ENCODE measurements at places on chromosomes 6 and 20.
A peak's percentile ranks its signal among the peaks of the same experiment; 100 is the strongest.

GRCh38 chr6:107819964-107820337 lies 4.2 kb downstream of the SCML4 start:
- DNase-seq: no peak

DNA sequence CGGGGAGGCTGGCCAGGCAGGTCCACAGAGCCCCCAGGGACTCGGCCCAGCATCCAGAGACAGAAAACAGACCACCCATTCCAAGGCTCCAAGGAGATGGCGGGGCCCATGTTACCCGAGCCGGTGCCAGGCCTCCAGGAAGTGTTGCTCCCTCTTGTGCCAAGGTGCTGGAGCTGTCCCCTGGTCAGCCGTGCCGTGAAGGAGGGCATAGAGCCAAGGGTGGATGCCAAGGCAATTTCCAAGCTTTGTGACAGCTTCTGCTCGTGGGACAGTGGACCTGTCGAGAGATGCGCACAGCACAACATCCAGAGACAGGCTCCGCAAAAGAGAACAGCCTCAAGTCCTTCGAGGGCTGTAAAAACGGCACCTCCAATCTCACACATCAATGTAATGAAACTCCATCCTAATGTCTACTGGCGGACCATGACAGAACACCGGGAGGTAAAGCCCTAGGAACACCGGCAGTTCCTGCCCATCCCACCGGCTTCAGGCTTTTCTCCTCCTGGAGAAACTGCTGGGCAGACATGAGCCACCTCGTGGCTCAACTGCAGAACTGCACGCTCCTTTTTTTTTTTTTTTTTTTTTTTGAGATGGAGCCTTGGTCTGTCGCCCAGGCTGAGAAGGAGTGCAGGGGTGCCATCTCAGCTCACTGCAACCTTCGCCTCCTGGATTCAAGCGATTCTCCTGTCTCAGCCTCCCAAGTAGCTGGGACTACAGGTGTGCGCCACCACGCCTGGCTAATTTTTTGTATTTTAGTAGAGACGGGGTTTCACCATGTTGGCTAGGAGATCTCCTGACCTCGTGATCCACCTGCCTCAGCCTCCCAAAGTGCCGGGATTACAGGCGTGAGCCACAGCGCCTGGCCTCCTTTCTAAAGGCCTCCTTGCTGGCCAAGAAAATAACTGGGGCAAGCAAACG lies 30.9 kb upstream of the AVP start:
- peak; percentile 62 for DNase-seq

GRCh38 chr6:133541040-133541439 lies 299.9 kb downstream of the EYA4 start:
- DNase-seq: no peak

DNA sequence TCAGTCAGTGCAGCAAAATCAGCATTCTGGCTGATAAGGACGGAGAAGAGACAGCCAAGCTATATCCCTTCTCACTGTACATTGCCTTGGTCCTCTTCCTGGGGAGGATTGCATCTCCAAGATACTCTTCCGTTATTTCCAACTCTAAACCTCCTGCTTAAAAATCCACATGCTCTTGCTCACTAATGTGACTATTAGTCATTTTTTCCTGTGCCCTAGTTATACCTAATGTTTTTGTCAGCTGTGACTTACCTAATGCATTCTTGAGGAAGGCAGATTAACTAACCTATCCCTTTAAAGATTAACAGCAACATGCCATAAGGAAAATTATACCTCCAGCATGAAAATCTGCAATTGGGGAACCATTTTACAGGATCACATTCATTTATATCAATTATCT lies 317.6 kb downstream of the BTBD9 start:
- no peak for DNase-seq

- no peak for DNase-seq
These were observed 571.7 kb upstream of the SLC35B3 start for GRCh38 chr6:9007027-9007426.

DNA sequence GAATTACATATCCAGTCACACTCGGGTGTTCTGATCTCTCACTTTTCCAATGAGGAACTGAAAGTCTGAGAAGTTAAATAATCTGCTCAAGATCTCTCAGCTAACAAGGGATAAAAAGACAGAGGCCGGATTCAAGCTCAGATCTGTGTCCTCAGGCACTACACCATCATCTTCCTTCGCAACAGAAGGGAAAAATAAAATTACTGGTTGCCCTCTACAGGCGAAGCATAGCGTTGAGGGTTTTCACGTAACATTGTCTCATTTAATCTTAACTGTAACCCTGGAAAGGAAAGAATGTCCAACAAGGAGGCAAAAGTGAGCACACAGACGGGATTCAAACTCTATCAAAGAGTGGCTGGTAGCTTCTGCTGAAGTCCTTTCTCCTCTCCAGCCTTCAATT lies 67.8 kb upstream of the ANKEF1 start:
- DNase-seq: no peak

DNA sequence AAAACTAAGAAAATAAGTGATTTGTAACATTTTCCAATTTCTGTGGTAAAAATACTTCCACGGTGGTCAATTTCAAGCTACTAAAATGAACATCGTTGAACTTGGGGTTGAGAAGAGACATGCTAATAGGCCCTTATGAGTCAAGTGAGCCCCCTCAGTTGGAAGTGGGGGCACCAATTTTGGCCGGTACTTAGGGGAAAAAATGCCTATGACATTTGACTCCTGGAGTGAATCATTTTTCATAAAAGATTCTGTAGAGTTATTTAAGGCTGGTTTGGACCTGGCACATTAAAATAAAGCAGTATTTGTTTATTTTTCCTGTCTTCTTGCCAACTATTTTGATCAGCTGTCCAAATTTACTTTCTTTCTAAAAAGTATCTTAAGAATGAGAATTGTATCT lies 32.4 kb upstream of the CAP2 start:
- no peak for DNase-seq

DNA sequence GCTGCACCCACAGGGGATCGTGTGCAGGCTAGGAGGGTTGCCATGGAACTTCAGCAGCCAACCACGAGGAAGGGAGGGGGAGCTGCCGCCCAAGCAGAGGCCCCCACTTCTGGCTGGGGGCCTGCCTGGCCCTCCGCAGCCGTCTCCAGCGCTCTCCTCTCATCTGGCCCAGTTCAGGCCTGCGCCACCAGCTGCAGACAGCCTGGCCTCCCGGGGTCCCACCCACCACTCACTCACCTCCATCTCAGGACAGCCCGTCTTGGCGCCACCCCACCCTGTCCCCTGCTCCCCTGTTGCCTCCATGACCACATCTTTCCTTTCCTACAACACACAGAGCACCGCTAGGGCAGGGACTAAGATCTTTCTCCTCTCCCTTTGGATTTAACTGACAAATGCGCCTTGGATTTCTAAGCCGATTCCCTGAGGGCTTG lies 98.7 kb downstream of the ANKRD60 start:
- no peak for DNase-seq

GRCh38 chr6:46329568-46329967 lies 158.8 kb upstream of the ENPP5 start:
- DNase-seq: no peak

DNA sequence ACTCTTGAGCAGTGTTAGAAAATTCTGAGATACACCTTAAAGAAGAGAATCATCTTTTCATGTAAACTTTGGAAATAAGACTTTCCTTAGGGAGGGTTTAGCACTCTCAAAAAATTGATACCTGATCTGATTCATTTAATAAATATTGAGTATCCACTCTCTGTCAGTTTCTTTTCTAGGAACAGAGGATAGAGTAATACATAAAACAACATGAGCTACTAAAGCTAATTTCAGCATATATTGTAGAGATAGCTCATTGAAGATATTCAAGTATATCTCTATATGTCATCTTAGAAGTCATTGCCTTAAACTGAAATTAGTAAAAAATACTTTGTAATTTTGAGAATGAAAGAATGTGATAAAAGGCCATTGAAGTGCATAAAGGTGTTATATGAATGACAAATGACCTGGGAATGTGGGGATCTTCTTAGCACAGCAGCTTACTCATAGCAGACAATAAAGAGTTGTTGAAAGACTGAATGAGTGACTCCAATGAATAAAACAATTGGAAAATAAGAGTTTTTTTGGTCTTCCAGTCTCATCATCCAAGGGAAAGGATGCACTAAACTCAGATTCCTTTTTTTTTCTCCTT lies 29.2 kb downstream of the RHAG start:
- DNase-seq: no peak
